Chondrocyte (in vitro differentiated cells): ENCODE measurements at places on chromosomes 7 and 10. TPM values are rescaled to one million over a fixed set of nuclear protein-coding genes. Genes with fewer than 3 reads are reported as not detected.

Gene ACSL5
- 0.15 to 0.53 TPM (median 0.27 TPM) in 3 replicates for total RNA-seq

DNA sequence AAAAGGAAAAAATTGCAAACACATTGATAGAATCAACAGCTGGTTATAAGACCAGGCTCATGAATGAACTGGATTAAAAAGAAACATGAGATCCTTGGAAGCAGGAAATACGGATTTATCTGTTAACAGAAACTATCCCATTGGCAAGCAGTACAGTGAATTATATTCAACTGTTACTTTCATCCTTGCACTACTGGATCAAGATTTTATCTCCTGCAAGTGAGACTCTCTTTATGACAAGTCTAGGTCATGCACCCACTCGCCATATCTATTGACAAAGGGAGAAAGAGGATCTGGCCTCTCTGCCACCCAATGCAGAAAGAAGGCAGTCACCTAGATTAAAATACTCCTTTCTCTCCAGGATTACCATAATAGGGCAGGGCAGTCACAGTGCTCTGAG lies 41.4 kb downstream of the CSTF2T start:
- peaks cover 18% of the 10 kb centered on the region for H3K4me1 ChIP-seq
- no peaks in the 10 kb centered on the region for H3K27me3 ChIP-seq
- no peak for DNase-seq
- H3K36me3 ChIP-seq: no peaks in the 10 kb centered on the region
- H3K27ac ChIP-seq: no peak overlapping the region

GRCh38 chr7:137975221-137975620 lies 26.7 kb downstream of the CREB3L2 start:
- DNase-seq: no peak
- H3K27ac ChIP-seq: peak overlapping the region; percentile 86
- H3K4me1 ChIP-seq: peaks cover 88% of the 10 kb centered on the region
- no peaks in the 10 kb centered on the region for H3K27me3 ChIP-seq
- H3K36me3 ChIP-seq: peaks cover 21% of the 10 kb centered on the region

GRCh38 chr10:113111260-113111659 lies 161.2 kb downstream of the TCF7L2 start:
- H3K4me3 ChIP-seq: no peak overlapping the region
- H3K36me3 ChIP-seq: peaks cover 2% of the 10 kb centered on the region
- H3K27ac ChIP-seq: no peak overlapping the region
- peaks cover 18% of the 10 kb centered on the region for H3K4me1 ChIP-seq

GRCh38 chr10:114286921-114287320 lies 47.9 kb downstream of the VWA2 start:
- no peaks in the 10 kb centered on the region for H3K27me3 ChIP-seq
- no peaks in the 10 kb centered on the region for H3K4me1 ChIP-seq

GRCh38 chr7:157750291-157750690 lies 413.5 kb downstream of the DNAJB6 start:
- no peak overlapping the region for H3K27ac ChIP-seq
- H3K4me1 ChIP-seq: no peaks in the 10 kb centered on the region
- peak; percentile 63 for DNase-seq
- no peaks in the 10 kb centered on the region for H3K36me3 ChIP-seq

DNA sequence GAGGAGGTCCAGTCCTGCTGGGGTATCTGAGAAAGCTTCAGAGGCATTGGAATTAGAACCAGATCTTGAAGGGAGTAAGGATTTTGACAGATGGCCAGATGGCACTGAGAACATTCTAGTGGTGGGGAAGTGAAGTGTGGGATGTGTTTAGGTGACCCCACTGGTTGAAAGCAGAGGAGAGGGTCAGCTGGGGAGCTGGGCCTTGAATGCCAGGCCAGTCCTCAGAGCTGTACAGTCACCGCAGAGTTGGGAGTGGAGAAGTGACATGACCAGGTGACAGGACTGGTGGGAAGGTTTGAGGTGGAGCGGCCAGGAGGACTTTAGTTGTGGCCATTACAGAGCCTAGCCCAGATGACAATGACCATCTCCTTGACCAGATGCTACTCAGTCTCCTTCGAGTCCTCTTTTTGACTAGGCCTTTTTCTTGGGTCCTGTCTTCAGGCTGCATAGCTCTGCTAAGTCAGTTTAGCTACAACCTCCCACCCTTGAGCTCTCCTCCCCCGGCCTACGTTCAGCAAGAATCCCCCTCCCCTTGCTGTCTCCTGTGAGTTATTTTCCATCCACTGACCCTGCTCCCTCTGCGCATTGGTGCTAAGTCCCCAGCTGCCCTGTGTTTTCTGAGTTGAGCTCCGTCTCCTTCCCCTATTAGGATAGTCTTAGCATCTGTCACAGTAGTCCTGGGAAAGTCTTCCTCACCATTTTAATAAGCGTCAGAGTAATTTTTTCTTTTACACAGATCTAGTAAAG lies 56.3 kb downstream of the CCNY start:
- peaks cover 49% of the 10 kb centered on the region for H3K4me1 ChIP-seq
- no peak overlapping the region for H3K4me3 ChIP-seq
- peak overlapping the region; percentile 60 for H3K27ac ChIP-seq
- no peaks in the 10 kb centered on the region for H3K36me3 ChIP-seq
- no peaks in the 10 kb centered on the region for H3K27me3 ChIP-seq

GRCh38 chr7:128681794-128682537 lies 9.9 kb downstream of the GARIN1A start:
- DNase-seq: no peak
- no peak overlapping the region for H3K27ac ChIP-seq
- peaks cover 34% of the 10 kb centered on the region for H3K36me3 ChIP-seq
- H3K4me3 ChIP-seq: no peak overlapping the region

DNA sequence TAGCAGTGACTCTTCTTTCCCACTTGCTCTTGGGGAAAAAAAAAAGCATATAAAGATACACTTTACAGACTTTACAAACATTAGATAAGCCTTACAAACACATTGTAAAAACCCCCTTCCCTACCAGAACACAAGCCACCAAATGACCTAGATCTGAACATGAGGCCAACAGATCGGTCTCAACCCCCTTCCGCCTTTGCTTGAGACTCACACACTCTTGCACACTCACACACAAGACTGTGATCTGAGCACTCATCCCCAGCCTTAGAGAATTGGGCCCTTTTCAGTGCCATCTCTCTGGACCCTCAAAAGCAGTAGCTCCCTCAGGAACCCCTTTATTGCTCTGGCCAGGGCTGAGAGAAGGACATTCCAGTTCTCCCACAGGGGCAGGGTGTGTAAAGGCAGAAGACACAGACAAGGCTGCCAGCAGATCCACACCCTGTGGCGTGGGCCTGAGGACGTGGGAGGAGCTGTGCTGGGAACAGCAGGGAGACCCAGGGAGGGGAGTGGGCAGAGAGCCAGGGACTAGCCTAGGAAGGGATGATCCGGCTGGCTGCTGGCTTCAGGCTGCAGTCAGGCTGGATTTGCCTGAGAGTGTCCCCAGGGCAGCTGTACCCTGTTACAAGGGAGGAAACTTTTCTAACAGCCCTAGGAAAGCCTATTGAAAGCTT lies 206.7 kb downstream of the KIAA1217 start:
- peak overlapping the region; percentile 80 for H3K27ac ChIP-seq
- DNase-seq: no peak
- no peak overlapping the region for H3K4me3 ChIP-seq
- H3K4me1 ChIP-seq: peaks cover 29% of the 10 kb centered on the region

Gene PDK4
- total RNA-seq: 1.9 to 8.6 TPM (median 7.3 TPM) in 3 replicates

- peaks cover 41% of the 10 kb centered on the region for H3K4me1 ChIP-seq
- H3K4me3 ChIP-seq: peak overlapping the region; percentile 83
- DNase-seq: no peak
- H3K27ac ChIP-seq: peak overlapping the region; percentile 95
- no peaks in the 10 kb centered on the region for H3K36me3 ChIP-seq
- no peaks in the 10 kb centered on the region for H3K27me3 ChIP-seq
Measured at GRCh38 chr10:68561865-68562649, 1.9 kb downstream of the TET1 start.

Gene PPP1R17
- total RNA-seq: not detected in 3 replicates
